Natural killer cell treated with Interleukin-12 subunit alpha and Interleukin-12 subunit beta and Interleukin-15 and Interleukin-18, amount 100 ng/mL, for 72 hours (primary cell): ENCODE measurements at places on chromosomes 4 and X. TPM values are rescaled to one million over a fixed set of nuclear protein-coding genes. Genes with fewer than 3 reads are reported as not detected.

Gene HSFX4
- not detected for total RNA-seq

DNA sequence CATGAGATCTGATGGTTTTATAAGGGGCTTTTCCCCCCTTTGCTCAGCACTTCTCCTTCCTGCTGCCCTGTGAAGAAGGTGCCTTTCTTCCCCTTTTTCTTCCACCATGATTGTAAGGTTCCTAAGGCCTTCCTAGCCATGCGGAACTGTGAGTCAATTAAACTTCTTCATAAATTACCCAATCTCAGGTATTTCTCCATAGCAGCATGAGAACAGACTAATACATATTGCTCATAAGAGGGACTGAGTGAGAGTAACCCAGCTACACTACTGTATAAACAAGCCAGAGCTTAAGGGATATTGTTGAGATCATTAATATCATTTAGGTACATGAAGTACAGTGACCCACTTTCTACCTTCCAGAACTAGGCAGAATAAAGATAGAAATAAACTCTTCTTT, 102.9 kb downstream of the TEX13A start:
- DNase-seq = no peak

DNA sequence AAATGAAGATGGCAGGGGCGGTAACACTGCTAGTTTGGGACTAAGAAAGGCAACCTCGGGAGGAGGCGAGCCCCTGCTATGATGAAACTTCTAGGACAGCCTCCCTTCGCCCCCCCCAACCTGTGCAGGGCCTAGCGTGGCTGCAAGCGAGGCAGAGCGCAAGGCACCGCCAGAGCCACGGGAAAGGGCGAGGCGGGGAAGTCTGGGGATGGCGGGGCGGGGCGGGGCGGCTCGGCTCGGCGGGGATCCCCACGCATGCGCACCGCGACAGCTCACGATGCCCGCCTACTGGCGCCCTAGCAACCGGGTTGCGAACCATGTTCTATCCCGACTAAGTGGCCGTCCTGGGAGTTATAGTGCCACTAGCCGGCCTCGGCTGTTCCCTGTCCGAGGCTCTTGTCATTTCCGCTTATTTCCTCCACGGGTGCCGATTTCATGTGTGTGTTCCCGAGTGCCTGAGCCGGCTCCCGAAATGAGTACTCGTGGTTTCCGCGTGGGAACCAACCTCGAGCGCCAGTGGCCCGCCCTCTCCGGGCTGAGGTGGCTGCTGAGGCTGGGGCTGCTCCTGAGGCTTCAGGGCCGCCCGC, 28.7 kb upstream of the RBMX start:
- DNase-seq = peak; percentile 71

DNA sequence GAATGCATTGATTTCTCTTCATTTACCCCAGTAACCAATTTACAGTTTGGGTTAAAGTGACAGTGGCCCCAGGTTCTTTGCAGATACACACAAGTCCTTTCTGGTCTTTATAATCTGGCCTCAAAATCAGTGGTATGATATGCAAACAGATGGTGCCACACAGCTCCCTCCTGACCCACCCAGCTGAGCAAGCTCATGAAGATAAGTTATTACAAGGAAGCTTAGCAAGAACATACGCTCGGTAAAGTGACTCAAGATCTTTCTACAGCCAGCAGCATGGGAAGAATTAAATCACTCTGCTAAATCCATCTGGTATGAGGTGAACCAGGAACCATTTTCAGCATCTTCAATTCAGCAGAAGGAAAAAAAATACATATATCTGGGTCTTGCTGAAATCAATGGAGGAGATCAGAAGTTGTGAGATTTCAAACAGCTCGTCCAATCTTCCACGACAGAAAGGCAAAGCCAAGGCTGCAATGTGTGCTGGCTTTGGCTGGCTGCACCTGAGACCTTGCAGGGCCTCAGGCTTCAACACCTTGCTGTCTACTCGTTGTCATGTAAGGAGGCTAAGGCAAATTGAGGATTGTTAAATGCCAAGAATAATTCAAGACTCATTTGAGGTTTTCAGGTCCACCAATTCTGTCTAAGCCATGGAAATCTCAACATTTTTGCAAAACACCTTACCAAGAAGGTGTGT, 28.2 kb downstream of the SEL1L3 start:
- no peak for DNase-seq

DNA sequence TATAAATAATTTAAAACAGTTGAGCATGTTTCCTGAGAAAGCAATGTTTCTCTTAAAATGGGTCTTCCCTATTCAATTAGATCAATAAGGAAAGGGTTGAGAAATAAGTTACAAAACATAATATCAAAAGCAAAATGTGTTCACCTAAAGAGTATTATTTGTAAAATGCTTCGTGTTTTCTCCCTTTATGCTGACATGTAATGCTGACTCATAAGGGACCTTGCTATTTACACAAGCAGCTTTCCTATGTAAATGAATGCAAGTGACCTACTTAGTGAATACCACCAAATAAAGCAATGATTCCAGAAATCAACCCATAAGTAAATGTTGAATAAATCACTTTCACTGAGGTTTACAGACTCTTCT, 91.5 kb downstream of the ELOVL6 start:
- no peak for DNase-seq

DNA sequence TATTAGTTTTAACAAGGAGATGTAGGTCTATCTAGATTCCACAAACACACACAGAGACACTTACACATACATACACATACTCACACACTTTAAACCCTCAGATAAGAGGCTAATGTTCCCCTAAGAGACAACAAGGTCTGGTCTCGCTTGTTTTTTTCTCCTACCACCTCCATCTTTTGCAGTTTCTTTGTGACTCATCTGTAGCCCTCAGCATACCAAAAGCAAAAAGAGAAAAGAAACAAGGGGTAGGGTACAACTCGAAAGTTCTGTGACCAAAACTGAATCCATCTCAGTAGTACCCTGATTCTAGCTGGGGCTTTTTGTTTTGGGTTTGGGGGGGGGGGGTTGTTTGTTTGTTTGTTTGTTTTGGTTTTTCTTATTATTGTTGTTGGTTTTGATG, 12.2 kb upstream of the EXOSC9 start:
- DNase-seq = no peak

Gene CYP4V2
- total RNA-seq = 15.2 TPM

DNA sequence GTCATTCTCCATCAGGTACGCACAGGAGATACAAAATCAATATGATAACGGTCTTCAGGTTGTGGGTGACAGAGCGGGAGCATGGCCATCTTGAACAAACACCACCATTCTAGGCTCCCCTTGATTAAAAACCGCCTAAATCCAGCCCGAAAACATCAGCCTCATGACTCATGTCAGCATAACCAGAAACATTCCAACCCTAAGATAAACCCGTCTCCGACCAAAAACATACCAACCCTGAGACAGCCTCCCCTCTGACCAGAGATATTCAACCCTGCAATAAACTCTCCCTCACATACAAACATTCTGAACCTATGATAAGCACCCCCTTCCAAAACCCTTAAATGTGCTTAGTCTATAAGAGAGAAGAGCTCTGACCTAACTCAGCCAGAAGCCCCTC, 157.9 kb downstream of the DHRSX start:
- DNase-seq = no peak

GRCh38 chr4:16019649-16020048, 56.7 kb upstream of the FGFBP2 start:
- DNase-seq = no peak

Gene SLC49A3
- 10.5 TPM for total RNA-seq

GRCh38 chrX:75544786-75545185, 21.9 kb upstream of the ZDHHC15 start:
- no peak for DNase-seq
